Ovary (tissue), 10 donors: ENCODE measurements at places on chromosomes 3 and 15. TPM values are rescaled to one million over a fixed set of nuclear protein-coding genes. Genes with fewer than 3 reads are reported as not detected.

GRCh38 chr3:108546247-108546646 is 35.9 kb upstream of the MYH15 start:
- H3K27me3 ChIP-seq, result no peaks in the 10 kb centered on the region
- H3K27ac ChIP-seq, result no peak overlapping the region
- H3K36me3 ChIP-seq, result no peaks in the 10 kb centered on the region
- no peaks in the 10 kb centered on the region for H3K4me1 ChIP-seq
- DNase-seq, result no peak

GRCh38 chr15:43150191-43150929 is 17.0 kb downstream of the TMEM62 start:
- H3K4me3 ChIP-seq, result no peak overlapping the region
- no peak overlapping the region for H3K27ac ChIP-seq
- no peaks in the 10 kb centered on the region for H3K4me1 ChIP-seq
- no peaks in the 10 kb centered on the region for H3K36me3 ChIP-seq
- DNase-seq, result no peak

DNA sequence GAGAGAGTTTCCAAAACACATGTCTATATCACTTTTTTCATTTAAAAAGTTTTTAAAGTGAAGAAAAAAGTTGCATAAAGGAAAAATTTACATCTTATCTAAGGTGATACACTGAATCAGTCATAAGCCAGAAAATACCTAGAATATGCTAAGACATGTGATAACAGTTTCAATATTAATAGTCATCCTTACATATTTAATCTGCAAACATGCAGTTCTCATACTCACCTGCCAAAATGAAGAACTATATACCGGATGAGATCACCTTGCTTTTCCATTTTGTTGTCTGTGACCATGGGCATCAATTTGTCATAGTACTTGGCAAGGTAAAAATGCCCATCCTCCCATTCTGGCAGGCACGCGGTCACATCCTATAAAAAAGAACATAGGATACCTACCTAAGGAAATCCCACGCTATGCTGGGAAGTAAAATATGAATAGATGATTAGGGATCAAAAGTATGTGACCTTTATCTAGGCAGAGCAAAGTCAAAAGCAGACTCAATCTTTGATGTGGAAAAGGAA is 37.1 kb upstream of the XRN1 start:
- no peaks in the 10 kb centered on the region for H3K36me3 ChIP-seq
- H3K27ac ChIP-seq, result no peak overlapping the region
- DNase-seq, result no peak

DNA sequence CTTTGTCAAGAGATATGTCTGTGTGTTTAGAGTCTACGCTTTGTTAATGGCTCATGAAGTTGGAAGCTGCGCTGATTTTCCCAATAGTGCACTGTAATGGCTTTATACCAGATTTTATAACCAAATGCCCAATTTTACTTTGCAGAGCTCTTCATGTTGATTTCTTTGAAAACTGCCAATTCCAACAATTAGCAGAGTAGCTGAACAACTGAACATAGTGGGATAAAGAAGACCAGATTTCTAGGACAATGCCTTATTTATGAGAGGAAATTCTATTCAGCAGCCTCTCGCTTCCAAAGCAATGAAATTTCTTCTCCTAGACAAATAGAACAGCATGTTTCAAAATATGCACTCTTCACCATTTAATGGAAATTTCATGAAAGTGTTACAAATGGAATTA is 66.9 kb upstream of the PROK2 start:
- no peaks in the 10 kb centered on the region for H3K4me1 ChIP-seq
- no peak overlapping the region for H3K4me3 ChIP-seq
- no peak for DNase-seq
- H3K27me3 ChIP-seq, result no peaks in the 10 kb centered on the region
- H3K36me3 ChIP-seq, result no peaks in the 10 kb centered on the region

- H3K4me3 ChIP-seq, result no peak overlapping the region
- H3K27me3 ChIP-seq, result no peaks in the 10 kb centered on the region
- no peak overlapping the region for H3K27ac ChIP-seq
- no peaks in the 10 kb centered on the region for H3K36me3 ChIP-seq
- H3K4me1 ChIP-seq, result no peaks in the 10 kb centered on the region
These were observed 26.3 kb upstream of the ZNF148 start for GRCh38 chr3:125401402-125401801.

The GOLGA6A gene
- not detected for total RNA-seq

The ZNF148 gene
- total RNA-seq, result 72.0 TPM
